Right kidney (tissue), 9 donors: ENCODE measurements at places on chromosomes 11 and 22.

GRCh38 chr11:15795378-15795777 lies 561.0 kb downstream of the SOX6 start:
- DNase-seq: no peak

- no peak for DNase-seq
Observed at GRCh38 chr22:19226428-19226827, 47.9 kb upstream of the SLC25A1 start.

DNA sequence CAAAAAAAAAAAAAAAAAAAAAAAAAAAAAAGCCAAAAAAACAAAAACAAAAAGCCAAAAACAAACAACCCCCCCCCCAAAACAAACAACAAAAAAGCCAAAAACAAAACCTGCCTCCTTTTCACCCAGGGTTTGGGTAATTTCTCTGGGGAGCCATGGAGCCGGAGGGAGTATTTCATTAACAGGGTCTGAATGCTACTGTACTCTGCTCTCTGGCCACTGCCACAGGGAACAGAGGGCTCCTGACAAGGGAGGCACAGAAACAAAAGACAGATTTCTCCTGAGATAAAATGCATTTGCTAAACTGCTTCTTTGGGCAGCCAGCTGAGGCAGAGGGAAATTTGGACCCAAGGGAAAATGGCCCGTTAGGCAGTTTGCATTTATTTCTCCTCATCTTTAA lies 266.0 kb upstream of the SYN3 start:
- no peak for DNase-seq

GRCh38 chr11:5727691-5728090 lies 8.6 kb upstream of the OR56B1 start:
- DNase-seq: no peak

DNA sequence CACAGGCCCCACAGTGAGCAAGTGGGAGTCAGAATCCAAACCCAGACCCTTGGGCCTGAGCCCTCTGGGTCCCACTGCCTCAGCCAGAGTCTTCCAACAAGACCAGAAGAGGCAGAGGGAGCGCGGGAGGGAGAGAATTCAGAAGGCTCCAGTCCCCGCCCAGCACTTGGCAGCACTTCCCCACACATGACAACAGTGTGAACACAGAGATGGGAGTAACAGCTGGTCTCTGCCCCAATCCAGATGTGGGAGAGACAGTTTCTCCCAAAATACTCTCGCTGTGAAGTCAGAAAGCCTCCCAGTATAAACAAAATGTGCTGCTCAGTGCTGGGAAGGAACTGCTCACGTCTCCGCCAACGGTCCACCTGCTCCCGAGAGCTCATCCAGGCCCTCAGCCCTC lies 219.9 kb downstream of the MN1 start:
- no peak for DNase-seq

GRCh38 chr22:39992088-39992826 lies 2.5 kb upstream of the FAM83F start:
- no peak for DNase-seq

GRCh38 chr11:122633219-122633829 lies 22.2 kb upstream of the UBASH3B start:
- peak; percentile 13 for DNase-seq

GRCh38 chr11:134502153-134502550 lies 90.1 kb upstream of the B3GAT1 start:
- DNase-seq: no peak

GRCh38 chr11:104588446-104588845 lies 309.8 kb downstream of the CASP12 start:
- DNase-seq: no peak

- DNase-seq: no peak
Observed at GRCh38 chr11:111796696-111797095, 30.5 kb upstream of the PPP2R1B start.

DNA sequence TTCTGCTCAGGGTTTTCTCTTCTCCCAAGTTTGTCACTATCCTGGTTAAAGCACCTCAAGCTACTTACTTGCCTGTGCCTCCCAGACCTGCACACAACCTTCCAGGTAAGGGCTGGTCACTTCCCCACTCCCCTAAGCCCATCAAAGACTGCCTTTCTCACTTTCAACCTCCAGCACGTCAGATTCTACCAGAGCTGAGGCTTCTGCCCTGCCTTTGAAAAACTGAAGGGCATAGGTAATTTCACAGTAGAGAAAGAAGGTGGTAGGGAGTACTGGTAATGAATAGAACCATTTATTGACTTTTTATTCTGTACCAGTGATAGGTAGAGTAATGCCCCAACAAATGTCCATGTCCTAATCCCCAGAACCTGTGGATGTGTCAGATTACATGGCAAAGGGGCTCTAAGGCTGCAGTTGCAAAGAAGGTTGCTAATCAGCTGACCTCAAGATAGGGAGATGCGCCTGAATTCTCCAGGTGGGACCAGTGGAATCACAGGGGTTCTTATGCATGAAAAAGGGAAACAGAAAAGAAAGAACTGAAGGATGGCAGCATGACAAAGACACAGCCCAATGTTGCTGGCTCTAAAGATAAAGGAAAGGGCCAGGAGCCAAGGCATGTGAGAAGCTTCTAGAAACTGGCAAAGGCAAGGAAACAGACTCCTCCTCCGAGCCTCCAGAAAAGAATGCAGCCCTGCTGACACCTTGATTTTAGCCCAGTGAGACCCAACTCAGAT lies 89.0 kb downstream of the SLC1A2 start:
- DNase-seq: no peak
